NCI-H524 (cell line): ENCODE measurements at places on chromosomes 5 and 9.

GRCh38 chr9:21811914-21812313, 9.5 kb downstream of the MTAP start:
- peak; percentile 48 for DNase-seq

DNA sequence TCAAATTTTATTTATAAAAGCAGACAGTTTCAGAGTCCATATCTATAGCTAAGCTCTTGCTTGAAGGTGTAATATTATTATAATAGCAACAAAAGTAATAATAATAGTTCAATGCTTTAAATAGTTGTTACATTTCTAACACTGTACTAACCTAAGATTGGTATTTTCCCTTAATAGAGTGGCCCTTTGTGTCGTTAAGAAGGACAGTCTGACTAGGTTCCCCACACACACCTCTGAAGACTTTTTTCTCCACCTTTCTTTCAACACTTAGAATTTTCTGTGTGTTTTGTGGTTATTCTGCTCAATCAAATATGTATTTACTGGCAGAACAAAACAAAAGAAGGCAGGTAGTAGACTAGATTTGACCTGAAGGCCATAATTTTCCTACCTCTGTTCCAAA, 223.2 kb upstream of the ACO1 start:
- no peak for DNase-seq

DNA sequence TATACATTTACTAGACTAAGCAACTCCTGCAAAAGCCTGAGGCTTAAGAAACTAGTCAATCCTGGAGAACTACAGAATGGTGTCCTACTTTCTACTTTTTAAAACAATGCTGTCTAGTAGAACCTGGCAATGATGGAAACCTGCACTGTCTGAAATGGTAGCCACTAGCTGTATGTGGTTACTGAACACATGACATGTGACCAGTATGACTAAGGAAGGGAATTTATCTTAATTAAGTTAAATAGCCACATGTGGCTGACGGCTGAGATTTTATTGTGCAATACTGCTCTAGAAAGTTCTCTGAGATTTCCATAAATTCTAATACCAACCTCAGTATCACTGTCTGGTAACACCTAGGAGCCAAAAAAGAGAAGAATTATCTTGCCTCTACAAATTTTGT, 44.9 kb upstream of the RAPGEF6 start:
- DNase-seq = no peak

GRCh38 chr9:71646131-71646530, 122.2 kb downstream of the CEMIP2 start:
- no peak for DNase-seq

DNA sequence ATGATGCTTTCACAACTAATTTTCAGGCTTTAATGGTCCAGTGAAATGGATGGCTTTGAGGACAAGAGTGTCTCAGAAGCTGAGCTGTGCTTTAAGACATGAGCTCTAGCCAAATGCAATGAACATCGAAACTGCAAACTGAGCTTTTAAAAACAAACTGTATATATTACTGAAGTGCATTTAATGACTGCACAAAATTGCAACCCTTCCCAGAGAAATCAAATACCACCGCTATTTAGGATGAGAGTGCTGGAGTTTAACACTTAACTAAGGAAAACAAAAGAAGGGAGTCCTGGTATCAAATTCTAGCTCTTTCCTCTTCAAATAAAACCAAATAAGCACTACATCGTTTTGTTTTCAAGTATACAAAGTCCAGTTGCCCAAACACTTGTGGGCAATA, 163.9 kb downstream of the SLF1 start:
- no peak for DNase-seq

- no peak for DNase-seq
Measured at GRCh38 chr5:5037674-5038073, 102.5 kb upstream of the ADAMTS16 start.

DNA sequence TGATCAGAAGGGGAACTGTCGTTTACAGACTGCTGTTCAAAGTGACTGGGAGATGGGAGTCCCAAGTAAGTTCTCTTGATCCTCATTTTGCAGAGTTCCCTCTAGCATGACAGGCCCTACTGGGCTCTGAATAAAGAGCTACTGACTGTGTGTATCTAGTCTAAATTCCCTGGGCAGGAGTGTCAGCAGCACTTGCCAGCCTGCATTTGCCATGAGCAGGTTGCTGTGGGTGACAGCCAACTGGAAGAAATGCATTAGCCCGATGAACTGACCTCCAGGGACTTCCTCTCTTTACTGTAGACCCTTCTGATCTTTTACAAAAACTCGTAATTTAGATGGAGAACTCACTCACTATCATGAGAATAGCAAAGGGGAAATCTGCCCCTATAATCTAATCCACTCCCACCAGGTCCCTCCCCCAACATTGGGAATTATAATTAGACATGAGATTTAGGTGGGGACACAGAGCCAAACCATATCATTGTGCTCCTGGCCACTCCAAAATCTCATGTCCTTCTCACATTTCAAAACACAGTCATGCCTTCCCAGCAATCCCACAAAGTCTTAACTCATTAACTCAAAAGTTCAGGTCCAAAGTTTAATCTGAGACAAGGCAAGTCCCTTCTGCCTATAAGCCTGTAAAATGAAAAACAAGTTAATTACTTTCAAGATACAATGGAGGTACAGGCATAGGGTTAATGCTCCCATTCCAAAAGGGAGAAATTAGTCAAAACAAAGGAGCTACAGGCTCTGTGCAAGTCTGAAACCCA, 78.9 kb upstream of the CXCL14 start:
- no peak for DNase-seq

DNA sequence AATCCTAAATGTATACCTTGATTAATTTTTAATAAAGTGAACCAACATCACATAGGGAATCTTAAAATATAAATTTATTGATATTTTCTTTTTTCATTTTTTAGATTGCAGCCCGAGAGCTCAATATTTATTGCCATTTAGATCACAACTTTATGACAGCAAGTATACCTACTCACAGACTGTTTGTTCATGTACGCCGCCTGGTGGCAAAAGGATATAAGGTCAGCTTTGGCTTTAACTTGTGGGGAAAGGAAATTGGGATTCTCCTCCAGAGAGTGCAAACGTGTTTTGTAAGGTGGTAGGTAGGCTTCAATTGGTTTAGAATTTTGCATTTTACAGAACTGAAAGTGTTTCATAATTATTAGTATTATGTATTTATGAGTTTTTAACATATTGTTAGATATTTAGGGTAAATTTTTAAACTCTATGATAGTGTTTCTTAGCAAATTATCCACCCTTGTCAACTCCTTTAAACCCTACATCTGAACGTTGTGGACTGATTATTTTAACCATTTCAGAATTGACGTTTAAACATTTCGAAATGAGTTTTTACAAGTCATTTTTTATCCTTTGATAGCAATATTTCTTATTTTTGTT, 17.5 kb upstream of the DHFR start:
- peak; percentile 72 for DNase-seq

DNA sequence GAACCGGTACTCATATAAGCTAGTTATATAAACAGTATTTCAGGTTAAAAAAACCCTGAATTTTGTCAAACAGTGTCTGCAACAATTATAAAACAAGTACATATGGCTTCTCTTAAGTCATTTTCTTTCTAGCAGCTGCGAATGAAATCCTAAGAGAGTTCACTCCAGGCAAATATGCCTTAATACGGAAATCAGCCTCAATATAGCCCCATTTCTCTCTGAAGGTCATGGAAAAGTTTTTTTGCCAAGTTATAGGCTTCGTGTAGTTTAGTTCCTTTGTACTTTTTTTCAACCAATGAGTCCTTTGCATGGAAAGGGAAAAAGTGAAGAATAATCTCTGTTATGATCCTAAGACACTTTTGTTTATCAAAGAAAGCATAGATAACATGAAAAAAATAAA, 848.0 kb upstream of the ACO1 start:
- no peak for DNase-seq

DNA sequence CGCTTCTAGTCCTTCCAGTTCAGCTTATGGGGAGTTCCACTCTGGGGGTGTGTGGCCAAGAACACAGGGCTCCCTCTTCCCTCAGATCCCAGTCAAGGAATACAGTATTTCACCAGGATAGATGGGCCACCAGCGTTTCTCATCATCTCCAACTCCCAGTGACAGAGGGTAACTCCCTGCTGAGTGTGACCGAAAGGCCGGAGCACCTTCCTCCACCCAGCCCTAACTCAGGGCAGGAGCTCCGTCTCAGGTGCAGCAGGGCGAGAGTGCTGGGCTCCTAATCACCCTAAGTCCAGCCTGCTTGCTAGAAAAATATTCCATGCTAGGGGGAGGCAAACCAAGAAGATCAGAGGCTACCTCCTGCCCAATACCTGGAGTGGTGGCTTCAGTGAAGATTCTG, 102.6 kb downstream of the ADAMTS2 start:
- no peak for DNase-seq

GRCh38 chr5:7878381-7878873, 9.5 kb downstream of the MTRR start:
- DNase-seq = no peak

DNA sequence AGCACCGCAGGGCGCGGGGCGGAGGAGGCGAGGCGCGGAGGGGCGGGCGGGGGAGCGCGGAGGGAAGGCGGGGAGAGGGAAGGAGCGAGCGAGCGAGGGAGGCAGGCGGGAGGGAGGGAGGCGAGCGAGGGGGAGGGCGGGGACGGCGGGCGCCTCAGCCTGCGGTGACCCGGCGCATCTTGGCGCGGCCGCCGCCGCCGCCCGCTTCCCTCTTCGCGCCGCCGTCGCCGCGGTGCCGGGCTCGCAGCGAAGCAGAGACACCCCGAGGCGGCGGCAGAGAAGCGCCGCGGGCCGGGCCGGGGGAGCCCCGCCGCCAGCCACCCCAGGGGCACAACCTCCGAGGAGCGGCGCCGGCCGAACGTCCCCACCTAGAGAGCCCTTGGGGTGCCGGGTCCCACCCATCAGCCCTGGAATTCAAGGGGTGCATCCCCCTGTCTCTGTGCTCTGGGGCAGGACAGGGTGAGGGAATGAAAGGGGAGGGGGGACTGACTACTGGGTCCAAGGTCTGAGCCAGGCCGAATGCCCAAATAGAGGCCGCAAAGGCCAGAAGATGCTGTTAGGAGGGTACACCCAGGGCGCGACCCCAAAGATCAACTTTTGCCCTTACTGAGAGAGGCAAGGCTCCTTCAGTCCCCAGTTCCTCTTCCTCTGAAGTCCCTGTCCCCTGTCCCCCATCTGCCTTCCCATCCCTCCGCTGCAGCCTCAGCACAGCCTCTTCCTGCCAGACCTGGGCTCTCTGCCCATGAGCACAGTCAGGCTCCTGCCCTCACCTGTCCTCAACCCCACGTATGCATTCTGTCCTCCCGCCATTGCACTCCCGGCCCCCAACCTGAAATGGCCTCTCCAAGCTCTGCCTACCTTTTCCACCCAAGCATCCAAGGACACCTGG, at the start of gene ADAMTS2:
ADAMTS2 (minus strand) TSS at position 29 of the 889 bp plus-strand sequence. CDS start 133 bp downstream, outside the sequence.
- DNase-seq = no peak

GRCh38 chr9:130638284-130639123, 25.9 kb upstream of the PRDM12 start:
- no peak for DNase-seq

DNA sequence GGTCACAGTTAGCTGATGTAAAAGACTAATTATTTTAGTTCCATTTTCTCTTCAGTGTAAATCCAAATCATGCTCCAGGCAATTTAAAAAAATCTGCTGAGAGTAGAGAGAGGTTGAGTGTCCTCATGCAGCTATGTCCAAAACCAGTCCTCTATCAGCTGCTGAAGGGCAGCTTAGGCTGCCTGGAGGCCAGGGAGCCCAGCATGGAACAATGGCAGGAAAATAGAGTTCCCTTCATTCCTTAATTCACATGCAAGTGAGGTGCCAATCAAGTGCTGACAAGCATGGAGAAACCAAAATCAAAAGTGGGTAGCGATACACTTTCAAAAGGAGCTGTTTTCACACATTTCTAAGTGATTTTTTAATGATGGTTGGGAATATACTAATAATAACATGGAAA, 78.3 kb upstream of the POU5F2 start:
- no peak for DNase-seq

DNA sequence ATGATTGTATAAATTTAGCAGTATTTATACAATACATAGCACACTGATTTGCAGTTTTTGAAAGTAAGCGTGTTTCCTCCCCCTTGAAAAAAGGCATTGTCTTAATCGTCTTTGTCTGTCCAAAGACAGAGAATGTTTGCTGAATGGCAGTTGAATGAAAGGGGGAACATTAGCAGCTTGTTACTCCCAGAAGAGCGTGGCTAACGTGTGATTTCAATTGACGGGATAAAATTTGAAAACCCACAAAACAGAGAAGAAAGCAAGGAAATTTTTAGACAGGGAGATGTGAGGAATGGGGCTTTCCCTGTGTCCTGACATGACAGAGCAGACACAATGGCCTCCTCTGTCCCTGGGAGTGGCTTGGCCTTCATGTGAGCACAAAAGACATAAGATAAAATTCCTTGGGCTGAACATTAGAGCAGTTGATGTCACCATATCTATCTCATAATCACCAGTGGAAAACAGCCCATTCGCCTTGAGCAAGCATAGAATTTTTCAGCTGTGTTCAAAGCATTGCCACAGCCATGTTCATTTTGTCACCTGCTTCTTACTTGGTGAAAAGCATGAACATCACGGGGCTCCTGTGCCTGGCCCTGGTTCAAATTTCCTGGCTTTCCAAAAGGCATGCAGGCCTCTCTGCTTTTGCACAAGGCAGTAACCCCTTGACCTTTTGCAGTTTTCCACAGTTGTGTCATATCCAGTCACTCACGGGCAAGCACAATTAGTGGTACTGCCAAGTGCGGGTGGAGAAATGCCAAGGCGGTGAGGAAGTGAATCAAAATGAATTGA, 126.9 kb downstream of the TLE1 start:
- DNase-seq = no peak

DNA sequence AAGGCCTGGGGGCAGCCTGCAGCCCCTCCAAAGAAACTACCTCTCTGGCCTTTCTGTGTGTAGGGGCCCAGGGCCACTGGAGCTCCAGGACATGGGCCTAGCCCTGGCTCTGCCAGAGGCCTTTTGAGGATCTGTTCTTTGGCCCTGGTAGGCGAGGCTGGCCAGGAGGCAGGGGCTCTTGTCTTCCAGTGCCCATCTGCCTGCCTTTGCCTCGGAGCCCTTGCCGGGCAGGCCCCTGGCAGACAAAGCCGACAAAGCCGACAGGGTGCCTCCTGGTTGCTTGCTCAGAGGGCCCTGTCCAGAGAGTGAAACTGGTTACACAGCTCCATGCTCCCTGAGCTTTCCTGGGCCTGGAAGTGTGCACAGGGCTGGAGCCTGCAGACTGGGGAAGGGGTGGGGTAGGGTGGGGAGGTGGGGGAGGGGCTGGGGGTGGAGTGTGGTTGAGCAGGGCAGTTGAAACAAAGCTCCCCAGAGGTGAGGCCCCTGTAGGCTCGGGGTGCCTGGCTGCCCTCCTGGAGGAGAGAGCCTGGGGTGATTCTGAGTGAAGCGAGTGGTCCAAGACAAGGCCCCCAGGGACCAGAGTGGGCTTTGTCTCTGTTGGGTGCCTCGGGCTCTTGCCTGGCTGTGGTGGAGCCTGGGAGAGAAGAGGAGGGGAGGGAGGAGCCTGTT, 29.3 kb downstream of the PTPA start:
- peak; percentile 58 for DNase-seq

DNA sequence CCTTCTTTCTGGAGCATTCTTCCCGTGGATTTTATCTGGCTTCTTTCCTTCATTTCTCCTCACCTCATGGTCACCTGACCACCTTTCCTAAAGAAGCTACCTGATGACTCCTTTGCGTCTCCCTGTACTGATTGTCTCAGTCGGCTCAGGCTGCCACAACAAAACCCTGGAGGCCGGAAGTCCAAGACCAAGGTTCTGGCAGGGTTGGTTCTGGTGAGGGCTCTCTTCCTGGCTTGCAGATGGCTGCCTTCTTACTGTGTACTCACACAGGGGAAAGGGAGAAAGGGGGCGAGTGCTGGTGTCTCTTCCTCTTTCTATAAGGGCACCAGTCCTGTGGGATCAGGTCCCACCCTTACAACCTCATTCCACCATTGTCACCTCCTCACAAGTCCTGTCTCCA, 140.0 kb downstream of the SYK start:
- no peak for DNase-seq
